KBM-7 (cell line): ENCODE measurements at places on chromosomes 3 and 15.
A peak's percentile ranks its signal among the peaks of the same experiment; 100 is the strongest.

DNA sequence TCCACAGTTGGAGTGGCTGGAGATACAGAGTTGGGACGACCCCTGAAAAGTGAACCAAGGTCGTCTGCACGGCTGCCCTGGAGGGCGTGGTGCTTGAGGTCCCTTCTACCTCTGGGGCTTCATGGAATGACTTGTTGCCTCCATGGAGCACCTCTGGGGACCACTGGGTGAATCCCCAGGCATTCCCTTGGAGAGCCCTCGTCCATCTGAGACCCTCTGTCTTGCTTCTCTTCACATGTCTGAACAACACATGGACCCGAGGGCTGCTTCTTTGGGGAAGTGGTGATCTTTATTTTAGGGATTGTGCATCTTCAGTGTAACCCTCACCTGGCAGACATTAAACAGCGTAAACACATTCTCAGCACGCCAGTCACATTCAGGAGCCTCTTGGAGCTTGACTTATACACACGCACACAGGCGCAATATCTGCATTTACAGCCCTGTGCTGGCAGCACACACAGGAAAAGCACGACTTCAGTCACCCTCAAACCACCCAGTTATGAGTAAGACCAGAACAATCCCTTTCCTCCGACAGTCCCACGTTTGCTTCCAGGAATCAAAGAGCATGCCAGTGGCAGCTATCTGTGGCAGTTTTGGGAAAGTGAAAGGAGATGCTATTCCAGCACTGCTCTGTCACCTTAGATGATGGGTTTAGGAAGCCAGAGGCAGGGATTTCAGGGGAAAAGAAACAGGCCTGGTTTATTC is 12.6 kb downstream of the FAM107A start:
- DNase-seq = no peak

DNA sequence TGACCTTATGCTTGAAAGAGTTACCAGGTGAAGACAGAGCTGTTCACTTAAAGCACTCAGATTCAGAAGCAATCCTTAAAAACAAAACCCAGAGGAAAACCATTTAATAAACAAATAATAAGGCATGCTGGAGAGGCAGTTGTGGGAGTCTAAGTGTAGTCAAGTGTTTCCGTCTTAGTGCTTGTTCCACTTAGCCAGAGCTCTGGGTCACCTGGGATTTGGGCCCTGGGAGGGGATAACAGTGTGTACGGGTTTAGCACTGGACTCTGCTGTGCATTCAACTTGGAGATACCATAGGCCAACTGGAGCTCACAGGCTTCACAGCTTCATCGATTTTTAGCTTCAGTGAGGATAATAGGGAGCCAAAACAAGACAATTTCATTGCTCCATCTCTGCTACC is 444.6 kb downstream of the CNTN4 start:
- DNase-seq = no peak

DNA sequence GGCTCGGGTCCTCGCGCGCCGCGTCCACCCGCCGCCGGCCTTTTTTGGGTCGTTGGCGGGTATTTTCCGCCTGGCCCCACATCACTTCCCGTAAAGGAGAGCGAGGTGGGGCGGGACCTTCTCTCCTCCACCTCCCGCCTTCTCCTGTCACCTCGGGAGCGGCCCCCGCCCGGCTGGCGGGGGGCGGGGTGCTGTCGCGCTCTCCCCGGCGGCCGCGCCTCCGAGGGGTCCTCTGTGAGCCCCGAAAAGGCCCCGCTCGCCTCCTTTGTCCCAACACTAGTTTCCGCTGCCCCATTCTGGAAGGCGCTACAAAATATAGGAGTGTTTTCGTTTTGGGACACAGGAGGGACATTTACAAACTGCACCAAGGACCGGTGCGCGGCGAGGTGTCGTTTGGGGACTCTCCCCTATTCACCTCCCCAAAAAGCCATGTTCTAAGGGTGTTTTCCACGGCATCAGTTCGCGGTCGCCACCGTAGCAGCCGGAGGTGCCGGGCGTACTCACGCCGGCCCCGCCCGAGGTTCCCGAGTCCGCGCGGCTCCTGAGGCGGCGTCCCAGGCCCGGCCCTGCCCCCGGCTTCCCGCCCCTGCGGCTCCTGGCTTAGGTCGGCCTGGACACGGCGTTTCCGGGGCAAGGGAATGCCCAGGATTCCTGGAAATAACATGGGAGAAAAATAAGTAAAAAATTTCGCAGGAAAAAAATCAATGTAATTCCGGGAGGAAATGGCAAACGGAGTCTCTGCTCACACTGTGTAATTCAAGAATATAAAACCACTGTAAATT is at the start of gene RAB27A:
RAB27A (minus strand) TSS at position 68 of the 782 bp plus-strand sequence. CDS start 54,879 bp downstream, outside the sequence.
- peak; percentile 63 for DNase-seq

DNA sequence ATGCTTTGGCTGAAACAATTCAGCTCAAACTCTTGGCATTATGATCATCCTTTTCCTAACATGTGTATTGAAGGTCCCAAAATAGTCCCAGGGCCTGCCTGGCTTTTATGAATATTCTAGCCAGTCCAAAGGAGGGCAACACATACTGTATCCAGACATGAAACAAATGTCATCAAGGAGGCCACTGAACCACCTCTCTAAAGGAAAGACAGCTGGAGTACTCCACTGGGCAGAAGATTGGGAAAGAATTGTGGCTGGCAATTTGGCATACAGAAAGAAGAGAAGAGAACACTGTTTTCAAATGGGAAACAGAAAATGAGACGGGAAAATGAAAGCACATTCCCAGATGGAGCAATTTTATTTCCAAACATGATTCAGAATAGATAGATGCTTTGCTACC is 80.6 kb downstream of the NCEH1 start:
- DNase-seq = no peak

DNA sequence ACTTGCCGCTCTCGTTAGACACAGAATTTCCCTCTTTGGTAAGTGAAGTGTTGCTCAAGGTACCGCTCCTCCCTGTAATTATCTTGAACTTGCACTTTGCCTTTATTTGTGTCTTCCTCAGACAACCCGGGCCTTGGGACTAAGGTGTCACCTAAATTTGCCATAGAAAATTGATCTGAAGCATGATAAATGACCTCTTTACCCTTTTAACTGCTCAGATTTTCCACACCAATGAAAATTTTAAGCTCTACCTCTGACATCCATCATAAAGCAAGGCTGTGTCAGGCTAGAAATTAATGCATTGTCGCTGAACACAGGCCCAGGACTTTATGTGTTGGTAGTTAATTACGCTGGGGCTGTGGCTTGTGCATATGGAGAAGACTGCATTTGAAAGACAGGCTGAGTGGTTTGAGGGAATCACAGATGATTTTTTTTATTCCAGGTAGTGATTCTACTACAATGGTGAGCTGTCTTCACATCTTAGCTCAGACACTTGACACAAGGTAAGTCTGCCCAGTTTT is 199.6 kb upstream of the CHRM5 start:
- no peak for DNase-seq

DNA sequence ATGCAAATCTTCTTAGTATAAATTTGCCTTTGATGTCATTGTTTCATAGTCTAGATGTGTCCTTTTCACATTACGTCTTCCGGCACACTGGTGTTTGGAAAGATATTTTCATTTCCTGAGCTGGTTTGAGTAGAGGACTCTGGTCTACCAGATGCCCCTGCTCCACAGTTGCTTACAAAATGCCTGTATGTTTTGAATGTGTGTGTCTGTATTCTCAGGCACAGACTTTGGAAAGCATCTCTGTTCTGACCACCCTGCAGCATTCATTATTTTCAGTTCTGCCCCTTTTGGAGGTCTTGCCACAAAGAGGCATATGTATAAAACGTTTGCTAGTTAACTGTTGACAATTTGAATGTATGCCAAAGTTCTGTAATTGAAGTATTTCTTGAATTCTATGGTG is 236.0 kb upstream of the GOLIM4 start:
- no peak for DNase-seq
